ENCODE measurements at places on chromosomes 2 and 18.

DNA sequence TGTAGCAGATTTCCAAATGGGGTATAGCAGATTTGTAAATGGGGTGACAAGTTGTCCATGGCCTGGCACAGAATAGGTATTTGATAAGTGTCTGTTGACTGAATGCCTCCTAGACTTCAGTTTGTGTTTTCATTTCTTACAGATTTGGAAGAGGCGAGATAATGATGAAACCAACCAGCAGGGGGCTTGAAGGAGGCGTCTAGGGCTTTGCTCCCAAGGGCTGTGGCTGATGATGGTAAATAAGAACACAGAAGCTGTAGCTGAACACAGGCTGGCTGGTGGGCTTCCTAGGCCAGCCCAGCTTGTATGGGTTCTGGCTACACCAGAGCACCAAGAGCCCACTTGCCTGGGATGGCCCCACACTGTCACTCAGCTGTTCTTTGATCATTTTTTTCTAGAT, 19.4 kb downstream of the SFTPB start:
- peak; percentile 69 for DNase-seq

DNA sequence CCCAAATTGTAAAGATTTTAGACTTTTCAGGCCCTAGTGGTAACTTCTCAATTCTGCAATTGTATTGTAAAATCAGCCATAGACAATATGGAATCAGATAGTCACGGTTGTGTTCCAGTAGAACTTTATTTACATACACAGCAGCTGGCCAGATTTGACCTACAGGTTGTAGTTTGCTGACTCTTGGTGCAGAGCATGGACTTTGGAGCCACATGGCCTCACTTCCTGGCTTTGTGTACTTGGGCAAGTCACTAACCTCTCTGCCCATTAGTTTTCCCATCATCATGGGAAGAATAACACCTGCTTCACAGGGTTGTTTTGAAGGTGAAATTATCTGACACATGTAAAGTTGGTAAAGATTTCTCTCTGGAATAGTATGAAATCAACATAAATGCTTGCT, 147.6 kb downstream of the TMEM200C start:
- no peak for DNase-seq

DNA sequence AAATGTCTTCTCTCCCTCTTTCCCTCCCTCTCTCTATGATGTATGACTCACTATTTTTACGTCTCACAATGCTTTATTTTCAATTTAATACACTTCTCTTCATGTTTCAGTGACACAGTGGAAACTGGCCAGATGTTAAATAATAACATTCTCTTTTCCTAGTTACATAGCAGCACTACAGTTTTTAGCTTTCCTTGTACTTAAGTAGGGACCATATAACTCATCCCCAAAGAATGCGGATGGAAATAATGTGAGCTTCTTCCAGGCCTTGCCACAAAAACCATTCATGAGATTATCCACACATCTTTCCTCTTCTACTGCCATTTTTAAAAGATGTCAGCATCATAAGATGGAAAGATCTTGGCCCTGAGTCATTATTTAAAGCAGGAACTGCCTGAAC, 789.4 kb downstream of the LRP1B start:
- peak; percentile 93 for DNase-seq

DNA sequence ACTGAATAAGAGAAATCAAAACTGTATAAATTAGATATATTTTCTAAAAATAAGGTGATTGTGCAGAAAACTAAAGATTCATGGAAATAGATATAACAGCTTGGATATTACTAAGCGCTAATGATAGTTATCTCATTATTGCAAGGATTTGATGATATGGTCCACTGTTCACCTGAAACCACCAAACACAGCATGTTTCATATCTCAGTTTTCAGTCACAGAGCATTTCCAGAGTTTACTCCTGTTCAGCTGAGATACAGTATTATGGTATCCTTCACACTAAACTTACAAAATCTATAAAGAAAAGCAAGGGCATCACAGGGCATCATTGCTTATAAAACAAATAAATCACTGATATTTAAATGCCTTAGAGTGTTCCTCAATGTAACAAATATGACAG, 591.6 kb downstream of the ERBB4 start:
- no peak for DNase-seq

- no peak for DNase-seq
Measured at GRCh38 chr2:150608341-150608740, 120.9 kb upstream of the RND3 start.

DNA sequence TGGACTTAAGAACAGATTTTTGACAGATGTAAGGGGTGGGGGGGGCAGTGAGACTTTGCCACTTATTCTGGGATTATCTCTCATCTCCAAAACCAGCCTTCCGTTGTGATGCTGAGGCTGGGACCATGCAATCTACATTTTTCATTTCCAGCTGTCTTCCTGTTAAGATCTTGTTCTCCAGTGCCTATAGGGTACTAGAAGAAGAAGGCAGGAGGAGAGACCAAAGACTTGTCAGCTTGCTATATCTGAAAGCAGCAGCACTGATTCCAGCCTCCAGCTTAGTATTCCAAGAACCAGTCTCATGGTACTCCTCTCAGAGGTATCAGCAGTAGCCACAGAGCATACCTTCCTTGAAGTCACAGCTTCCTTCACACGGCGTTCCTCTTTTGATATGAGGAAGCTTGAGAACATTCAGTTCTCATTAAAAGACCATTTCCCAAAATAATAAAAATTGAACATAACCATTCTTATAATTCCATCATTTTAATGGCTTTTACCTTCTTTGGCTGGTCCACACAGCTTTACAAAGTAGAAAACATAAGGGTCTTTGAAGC, 49.8 kb downstream of the USP34 start:
- no peak for DNase-seq

- DNase-seq = peak; percentile 50
Measured at GRCh38 chr2:224211181-224211480, 172.0 kb upstream of the SERPINE2 start.

DNA sequence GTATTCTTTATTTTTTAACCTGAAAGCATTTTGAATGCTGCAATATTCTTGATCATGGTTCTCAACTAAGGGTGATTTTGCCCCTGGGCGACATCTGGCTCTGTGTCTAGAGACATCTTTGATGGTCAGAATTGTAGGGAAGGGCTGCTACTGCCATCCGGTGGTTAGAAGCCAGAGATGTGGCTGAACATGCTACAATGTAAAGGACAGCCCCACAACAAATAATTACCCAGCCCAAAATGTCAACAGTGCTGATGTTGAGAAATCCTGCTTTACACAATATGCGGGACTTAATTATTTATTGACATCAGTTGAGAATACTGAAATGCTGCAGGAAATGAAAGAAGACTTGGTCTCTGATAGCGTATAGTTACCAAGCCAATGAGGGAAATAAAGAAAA, 37.5 kb upstream of the SERPINB2 start:
- DNase-seq = peak; percentile 44

DNA sequence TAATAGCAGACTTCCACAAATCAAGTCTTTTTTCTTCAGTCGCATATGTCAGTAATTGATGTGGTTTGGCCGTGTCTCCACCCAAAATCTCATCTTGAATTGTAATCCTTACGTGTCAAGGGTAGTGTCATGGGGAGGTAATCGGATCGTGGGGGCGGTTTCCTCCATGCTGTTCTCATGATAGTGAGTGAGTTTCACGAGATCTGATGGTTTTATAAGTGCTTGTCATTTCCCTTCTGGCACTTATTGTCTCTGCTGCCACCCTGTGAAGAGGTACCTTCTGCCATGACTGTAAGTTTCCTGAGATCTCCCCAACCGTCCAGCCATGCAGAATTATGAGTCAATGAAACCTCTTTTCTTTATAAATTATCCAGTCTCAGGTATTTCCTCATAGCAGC, 478.8 kb downstream of the PTPRM start:
- peak; percentile 32 for DNase-seq

GRCh38 chr2:191916826-191917225, 69.9 kb upstream of the CAVIN2 start:
- DNase-seq = no peak

GRCh38 chr18:5865521-5865920, 29.8 kb downstream of the TMEM200C start:
- no peak for DNase-seq

GRCh38 chr2:23347471-23348092, 37.4 kb upstream of the KLHL29 start:
- no peak for DNase-seq

- DNase-seq = no peak
Measured at GRCh38 chr18:80068571-80069272, 34.5 kb downstream of the RBFA start.

DNA sequence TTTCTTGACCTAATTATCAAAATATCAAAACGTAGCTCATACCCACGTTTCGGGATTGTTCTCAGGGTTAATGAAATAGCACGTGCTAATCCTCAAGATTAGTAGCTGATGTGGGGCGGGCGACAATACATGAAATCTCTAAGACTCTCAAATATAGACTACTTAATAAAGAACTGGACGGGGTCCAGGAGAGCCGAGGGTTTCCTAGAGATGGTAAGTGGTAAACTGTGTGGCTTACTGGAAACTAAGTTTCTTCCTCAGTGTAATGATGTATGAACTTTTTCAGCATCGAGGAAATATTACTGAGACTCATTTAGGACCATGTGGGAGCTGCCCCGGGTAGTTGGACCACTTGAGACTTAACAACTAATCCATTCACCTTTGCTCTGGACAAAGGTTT, 453.3 kb upstream of the SALL3 start:
- no peak for DNase-seq

DNA sequence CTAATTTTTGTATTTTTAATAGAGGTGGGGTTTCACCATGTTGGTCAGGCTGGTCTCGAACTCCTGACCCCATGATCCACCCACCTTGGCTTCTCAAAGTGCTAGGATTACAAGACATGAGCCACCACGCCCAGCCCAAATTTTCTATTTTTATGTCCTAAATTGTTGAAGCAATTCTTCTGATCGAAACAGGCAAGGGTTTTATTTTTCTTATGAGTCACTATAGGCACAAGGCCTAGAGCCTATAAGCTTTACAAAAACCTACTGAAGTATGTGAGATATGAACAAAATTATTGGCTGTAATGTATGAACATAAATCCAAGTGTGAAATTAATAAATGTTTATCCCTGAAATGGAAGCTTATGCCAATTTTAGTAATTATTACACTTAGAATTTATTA, 464.2 kb upstream of the NRP2 start:
- DNase-seq = peak; percentile 76

DNA sequence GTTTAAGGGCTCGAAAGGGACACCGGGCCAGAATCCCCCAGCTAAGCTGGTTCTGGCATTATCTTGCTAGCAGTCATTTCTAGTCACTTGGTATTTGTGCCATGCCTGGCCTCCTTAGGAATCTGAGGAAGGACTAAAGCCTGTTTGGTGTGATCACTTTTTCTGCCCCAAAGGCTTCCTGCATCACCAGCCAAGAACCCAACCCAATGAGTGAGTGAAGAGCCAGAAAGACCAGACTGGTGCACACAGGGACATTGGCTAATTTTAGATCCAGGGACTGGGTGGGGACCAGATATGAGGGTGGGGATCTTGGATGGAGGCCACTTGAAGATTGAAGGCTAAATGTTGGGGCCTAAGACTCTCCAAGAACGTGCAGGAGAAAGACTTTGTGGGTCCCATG, 411.9 kb upstream of the TNP1 start:
- no peak for DNase-seq

DNA sequence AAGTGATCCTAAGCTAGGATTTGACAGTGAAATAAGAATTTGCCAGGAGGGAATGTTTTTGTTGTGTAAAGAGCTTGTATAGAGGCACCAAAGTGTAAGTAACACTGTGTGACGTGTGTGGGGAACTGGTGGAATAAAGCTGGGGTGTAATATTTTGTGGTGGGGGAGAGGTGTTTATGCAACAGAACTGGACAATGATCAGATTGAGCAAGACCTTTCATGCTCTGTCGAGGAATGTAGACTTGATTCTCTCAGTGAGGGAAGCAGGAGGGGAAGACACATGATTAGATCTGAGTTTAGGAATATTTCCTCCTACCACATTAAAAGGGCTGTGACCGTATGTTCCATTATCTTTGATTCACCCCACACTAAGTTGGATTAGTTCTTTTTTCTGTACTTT, 43.6 kb downstream of the EFEMP1 start:
- DNase-seq = no peak

DNA sequence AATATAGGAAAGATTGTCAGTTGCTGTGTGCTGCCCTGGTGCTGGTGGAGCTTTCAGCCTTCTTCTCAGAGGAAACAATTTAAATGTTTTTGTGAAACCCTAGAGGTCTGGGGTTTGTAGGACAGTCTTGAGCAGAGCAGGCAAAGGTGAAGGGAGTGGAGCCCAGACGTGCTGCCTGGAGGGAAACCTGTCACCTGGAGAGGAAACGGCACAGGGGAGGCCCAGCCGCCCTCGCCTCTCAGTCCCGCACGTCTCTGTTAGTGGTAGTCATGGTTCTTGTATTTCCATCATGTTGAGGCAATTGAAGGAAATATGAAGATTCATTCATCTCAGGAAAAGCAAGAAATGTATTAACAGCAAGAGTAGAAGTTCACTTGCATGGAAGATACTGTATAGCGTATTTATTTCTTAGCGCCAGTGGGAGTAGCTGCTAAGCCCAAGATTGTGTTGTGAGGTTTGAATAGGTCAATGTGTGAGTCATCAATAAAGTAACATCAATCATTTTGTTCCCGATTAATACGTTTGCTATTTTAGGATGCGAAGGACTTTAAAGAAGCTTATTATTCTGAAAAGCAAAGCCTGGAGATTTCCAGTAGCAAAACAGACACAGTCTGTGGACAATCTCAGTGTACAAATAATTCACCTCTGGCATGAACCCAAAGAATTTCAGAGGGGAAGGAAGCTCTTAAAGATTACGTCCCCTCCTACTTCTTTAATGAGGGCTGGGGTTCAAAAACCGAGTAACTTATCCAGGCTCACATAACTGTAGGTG, 70.4 kb downstream of the LRRFIP1 start:
- DNase-seq = no peak

DNA sequence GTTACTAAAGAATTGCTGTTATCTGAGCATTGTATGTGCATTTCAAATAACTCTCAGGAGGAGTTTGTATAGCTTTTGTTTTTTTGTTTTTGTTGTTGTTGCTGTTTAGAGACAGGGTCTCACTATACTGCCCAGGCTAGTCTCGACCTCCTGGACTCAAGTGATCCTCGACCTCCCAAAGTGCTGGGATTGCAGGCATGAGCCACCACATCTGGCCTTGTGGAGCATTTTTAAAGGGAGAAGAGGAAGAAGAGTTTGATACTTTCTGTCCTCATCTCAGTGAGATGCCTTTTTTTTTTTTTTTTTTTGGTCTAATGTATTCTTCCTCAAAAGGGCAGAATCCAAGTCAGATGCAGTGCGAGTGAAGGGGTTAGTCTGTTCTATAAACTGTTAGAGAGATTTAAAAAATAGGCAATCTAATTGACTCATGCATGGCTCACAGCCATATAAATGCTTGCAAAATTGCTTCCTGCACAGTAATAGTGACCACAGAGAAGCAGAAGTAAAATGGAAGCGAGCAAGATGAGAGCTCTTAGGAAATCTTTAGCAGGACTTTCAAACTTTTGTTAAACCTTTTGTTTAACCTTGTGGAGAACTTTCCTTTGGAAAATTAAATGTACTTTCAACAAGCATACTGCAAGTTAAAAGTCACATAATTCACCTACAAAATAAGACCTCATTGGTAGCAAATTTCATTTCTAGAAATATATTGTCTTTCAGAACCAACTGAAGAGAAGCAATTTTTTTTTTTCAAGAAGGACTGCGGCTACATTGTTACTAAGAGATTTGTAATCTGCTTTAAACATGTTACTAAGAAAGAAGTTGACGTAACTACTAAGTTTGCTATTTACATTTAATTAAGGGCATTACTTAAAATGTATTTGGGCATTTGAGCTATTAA, 52.3 kb upstream of the ROCK1 start:
- peak; percentile 63 for DNase-seq

GRCh38 chr2:237879058-237879430, 19.6 kb downstream of the RAMP1 start:
- peak; percentile 67 for DNase-seq
